K562 (cell line): ENCODE measurements at places on chromosomes 16 and 17. TPM values are rescaled to one million over a fixed set of nuclear protein-coding genes. Genes with fewer than 3 reads are reported as not detected.
A peak's percentile ranks its signal among the peaks of the same experiment; 100 is the strongest.

DNA sequence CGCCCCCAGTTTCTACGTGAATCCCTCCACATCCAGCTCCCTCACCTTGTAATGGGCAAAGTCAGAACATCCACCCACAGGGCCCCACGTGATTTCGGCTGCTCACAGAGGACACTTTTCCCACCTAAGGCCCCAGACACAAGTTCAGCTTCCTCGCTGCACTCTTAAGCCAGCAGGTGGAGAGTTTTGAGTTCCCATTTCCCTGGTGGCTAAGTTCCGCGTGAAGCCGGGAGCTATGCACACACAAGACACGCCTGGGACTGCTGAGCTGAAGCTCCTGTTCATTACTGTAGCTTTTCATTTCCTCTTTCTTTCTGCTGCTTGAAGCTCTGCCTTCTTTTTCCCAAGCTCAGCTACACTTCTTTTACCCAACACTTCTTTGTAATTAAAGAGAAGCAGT lies 273.8 kb downstream of the NPIPA8 start:
- H3K4me1 ChIP-seq = no peaks in the 10 kb centered on the region
- peaks cover 4% of the 10 kb centered on the region for H3K27me3 ChIP-seq
- H3K4me3 ChIP-seq = no peak overlapping the region
- H3K27ac ChIP-seq = no peak overlapping the region

- H3K27ac ChIP-seq = no peak overlapping the region
- H3K27me3 ChIP-seq = no peaks in the 10 kb centered on the region
- H3K4me3 ChIP-seq = no peak overlapping the region
- no peaks in the 10 kb centered on the region for H3K36me3 ChIP-seq
Measured at GRCh38 chr16:4327386-4328045, 11.6 kb downstream of the GLIS2 start.

DNA sequence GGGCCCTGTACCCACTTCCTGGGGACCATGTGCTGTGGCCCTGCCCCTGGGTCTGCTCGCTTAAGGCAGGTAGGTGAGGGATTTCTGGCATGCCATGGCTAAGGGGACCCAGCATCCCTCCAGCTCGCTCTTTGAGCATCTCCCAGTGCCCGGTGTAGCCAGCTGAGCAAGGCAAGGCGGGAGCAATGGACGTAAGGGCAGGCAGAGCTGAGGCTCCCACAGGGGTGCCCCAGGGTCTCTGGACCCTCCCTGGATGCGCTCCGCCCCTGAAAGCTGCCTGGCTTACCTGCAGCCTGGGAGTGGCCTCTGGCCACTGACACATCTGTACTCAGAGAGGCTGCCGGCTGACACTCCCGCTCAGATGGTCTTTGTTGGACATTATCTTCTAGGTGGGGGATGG lies 189.9 kb downstream of the IRF8 start:
- no peaks in the 10 kb centered on the region for H3K4me1 ChIP-seq
- peaks cover 9% of the 10 kb centered on the region; the same call in 1 of the 3 replicates for H3K27me3 ChIP-seq
- H3K36me3 ChIP-seq = no peaks in the 10 kb centered on the region
- DNase-seq = no peak

DNA sequence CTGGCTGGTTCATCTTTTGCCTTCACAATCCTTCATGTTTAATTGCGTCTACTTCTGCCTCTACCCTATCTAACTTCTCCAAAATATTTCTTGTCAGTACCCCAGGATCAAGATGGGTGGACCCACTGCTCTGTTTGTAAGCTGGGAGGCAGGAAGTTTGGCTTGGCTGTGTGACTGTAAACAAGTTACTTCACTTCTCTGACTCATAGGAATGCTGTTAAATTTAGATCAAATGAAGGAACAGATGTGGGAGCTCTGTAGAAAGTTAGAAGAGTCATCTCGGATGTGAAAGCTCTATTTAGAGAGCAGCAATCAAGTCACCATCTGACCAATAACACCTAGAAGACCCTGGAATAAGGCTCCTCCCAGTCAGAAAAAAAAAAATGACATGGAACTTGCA lies 55.2 kb upstream of the MRTFB start:
- no peaks in the 10 kb centered on the region for H3K36me3 ChIP-seq
- peaks cover 24% of the 10 kb centered on the region for H3K27me3 ChIP-seq
- H3K4me3 ChIP-seq = no peak overlapping the region
- no peak for DNase-seq
- no peaks in the 10 kb centered on the region for H3K4me1 ChIP-seq

GRCh38 chr17:64037802-64038201 lies 17.4 kb upstream of the ICAM2 start:
- no peaks in the 10 kb centered on the region for H3K27me3 ChIP-seq
- peaks cover 4% of the 10 kb centered on the region; the same call in 1 of the 3 replicates for H3K36me3 ChIP-seq
- no peak for DNase-seq
- peaks cover 4% of the 10 kb centered on the region for H3K4me1 ChIP-seq
- no peak overlapping the region for H3K27ac ChIP-seq

The CNTD1 gene
- total RNA-seq = 0.20 TPM in 1 of 2 replicates, not detected in the other

DNA sequence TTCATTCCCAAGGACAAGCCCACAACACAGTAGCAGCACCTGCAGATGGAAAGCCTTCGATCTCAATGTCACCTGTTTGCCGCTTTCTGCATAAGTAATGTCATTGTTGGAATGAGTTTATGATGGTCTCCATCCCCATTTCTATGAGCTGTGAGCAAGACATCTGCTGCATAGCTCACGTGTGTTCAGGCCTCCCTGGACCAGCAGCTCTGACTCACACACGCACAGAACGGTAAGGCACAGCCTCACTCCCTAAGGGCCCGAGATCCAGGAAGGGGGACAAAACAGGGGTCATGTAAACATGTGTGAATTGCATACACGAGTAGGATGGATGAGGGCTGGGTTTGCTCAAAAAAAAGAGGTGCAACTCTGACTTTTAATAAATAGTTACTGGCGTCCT lies 223.1 kb downstream of the SOX9 start:
- DNase-seq = no peak
- H3K27ac ChIP-seq = no peak overlapping the region
- H3K4me3 ChIP-seq = no peak overlapping the region

DNA sequence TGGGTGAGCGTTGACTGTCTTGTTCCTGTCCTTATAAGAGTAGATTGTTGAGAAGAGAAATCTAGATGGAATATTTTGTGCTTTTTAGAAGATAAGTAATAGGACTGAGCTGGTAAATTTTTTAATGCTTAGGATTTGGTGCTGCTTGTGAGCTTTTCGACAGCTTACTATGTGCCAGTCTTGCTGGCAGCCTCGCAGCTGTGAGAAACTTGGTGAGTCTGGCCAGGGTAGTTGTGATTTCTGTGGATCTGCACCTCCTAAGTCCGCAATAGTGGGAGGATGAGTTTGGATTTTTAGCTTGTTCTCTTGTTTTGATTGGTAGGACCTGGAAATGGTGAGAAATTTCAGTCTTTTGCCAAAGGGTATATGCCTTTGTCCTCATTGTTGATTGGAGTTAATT lies 3.6 kb downstream of the SOCS7 start:
- no peaks in the 10 kb centered on the region for H3K36me3 ChIP-seq
- no peak overlapping the region for H3K4me3 ChIP-seq
- H3K27me3 ChIP-seq = no peaks in the 10 kb centered on the region
- H3K4me1 ChIP-seq = peaks cover 21% of the 10 kb centered on the region; the same call in 2 of the 3 replicates
- DNase-seq = no peak

The RHBDL3 gene
- 0.13 and 0.31 TPM in 2 replicates for total RNA-seq

- no peaks in the 10 kb centered on the region; the same call in 2 of the 3 replicates for H3K27me3 ChIP-seq
- H3K27ac ChIP-seq = no peak overlapping the region
- no peak overlapping the region for H3K4me3 ChIP-seq
- no peaks in the 10 kb centered on the region for H3K36me3 ChIP-seq
- no peak for DNase-seq
Measured at GRCh38 chr17:12667299-12667958, 1.7 kb downstream of the MYOCD start.

The AURKB gene
- 99.8 and 104 TPM in 2 replicates for total RNA-seq

The ZFP3 gene
- 0.04 TPM in 1 of 2 replicates, not detected in the other for total RNA-seq

GRCh38 chr16:75486676-75487313 lies 8.4 kb downstream of the CHST6 start:
- H3K27ac ChIP-seq = no peak overlapping the region
- no peak for DNase-seq
- H3K27me3 ChIP-seq = peaks cover 48% of the 10 kb centered on the region
- H3K36me3 ChIP-seq = no peaks in the 10 kb centered on the region
- H3K4me3 ChIP-seq = no peak overlapping the region

- DNase-seq = peak; percentile 60
- no peak overlapping the region for H3K27ac ChIP-seq
- H3K36me3 ChIP-seq = no peaks in the 10 kb centered on the region
- H3K27me3 ChIP-seq = peaks cover 98% of the 10 kb centered on the region
- H3K4me3 ChIP-seq = no peak overlapping the region
- no peaks in the 10 kb centered on the region for H3K4me1 ChIP-seq
Measured at GRCh38 chr17:80474231-80474960, 2.0 kb downstream of the NPTX1 start.

The KRT34 gene
- not detected in 2 replicates for total RNA-seq

- H3K36me3 ChIP-seq = no peaks in the 10 kb centered on the region
- peaks cover 5% of the 10 kb centered on the region; the same call in 2 of the 3 replicates for H3K4me1 ChIP-seq
- DNase-seq = no peak
- H3K27ac ChIP-seq = no peak overlapping the region
- peaks cover 50% of the 10 kb centered on the region for H3K27me3 ChIP-seq
- H3K4me3 ChIP-seq = no peak overlapping the region
Measured at GRCh38 chr16:22622703-22623102, 112.0 kb downstream of the NPIPB5 start.

The SAMD14 gene
- 0.07 TPM in 1 of 2 replicates, not detected in the other for total RNA-seq

GRCh38 chr16:85524630-85525419 lies 88.3 kb upstream of the GSE1 start:
- no peaks in the 10 kb centered on the region for H3K27me3 ChIP-seq
- DNase-seq = no peak
- H3K4me1 ChIP-seq = peaks cover 90% of the 10 kb centered on the region
- H3K36me3 ChIP-seq = no peaks in the 10 kb centered on the region; the same call in 2 of the 3 replicates

DNA sequence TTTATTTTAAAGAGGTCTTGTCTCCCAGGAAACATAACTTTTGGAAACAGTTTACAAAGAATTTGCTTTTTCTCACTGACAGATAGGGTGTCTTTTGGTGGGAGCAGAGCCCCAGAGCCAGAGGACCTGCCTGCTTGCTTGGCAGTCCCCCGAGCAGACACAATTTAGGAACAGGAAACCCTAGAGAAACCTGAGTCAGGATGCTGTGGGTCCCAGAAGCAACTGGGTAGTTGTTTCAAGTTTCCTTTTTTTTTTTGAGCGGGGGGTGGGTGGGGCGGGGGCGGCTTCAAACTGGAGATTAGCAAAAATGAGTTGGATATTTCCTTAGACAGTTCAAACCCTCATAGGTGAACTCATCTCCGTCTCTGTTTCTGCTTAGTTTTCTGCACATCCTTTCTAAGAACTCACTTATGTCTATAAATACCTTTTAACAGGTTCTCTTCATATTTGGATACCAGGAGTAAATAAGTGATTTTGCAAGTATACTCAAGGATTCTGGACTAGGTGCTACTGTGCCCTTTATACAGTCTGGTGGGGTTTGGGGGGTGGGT lies 135.1 kb downstream of the PRKCA start:
- DNase-seq = no peak
- no peaks in the 10 kb centered on the region for H3K36me3 ChIP-seq
- H3K27me3 ChIP-seq = no peaks in the 10 kb centered on the region
- no peak overlapping the region for H3K4me3 ChIP-seq

- H3K27me3 ChIP-seq = no peaks in the 10 kb centered on the region
- no peak for DNase-seq
- H3K4me3 ChIP-seq = no peak overlapping the region
- no peaks in the 10 kb centered on the region for H3K4me1 ChIP-seq
- H3K27ac ChIP-seq = no peak overlapping the region
Measured at GRCh38 chr17:72212041-72212440, 91.2 kb downstream of the SOX9 start.
